ENCODE measurements at places on chromosomes 5 and 9.

GRCh38 chr5:123138774-123139173 lies 49.7 kb downstream of the PRDM6 start:
- no peak for DNase-seq
- no peaks in the 10 kb centered on the region for H3K4me1 ChIP-seq
- no peak overlapping the region for H3K4me3 ChIP-seq
- no peak overlapping the region for H3K27ac ChIP-seq

DNA sequence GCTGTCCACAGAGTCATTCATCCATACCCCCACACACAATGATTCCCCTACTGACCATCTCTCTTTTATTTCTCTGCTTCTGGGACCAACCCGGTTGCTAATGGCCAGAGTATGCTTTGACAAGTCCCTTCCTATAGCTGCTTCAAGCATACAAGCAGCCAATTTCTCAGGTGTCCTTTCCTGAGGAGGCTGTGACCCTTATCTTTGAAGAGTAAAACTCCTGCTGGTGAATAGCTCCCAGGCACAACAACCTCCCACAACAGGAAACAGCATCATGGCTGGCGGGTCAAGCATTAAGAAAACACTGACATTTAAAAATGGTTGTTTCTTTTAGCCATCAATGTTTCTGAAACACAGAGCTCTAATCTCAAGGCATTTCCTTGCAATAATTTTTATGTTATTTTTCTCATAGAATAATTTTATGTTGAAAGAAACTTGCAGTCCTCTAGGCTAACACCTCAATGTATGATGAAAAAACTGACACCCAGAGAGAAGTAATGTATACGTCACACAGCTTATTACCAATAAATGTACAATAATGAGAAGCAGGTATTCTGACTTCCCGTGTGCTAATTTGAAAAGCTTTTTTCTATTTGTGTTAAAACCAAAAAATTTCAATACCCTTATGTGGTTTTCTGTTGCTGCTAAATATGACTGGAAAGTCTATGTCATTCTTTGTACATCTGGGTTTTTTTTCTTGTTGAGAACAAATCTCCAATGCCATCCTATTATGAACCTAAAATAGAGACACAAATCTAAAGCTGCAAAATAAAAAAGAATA lies 7.5 kb upstream of the PAM start:
- peaks cover 12% of the 10 kb centered on the region for H3K4me1 ChIP-seq
- DNase-seq: no peak
- H3K4me3 ChIP-seq: no peak overlapping the region
- H3K36me3 ChIP-seq: no peaks in the 10 kb centered on the region
- no peak overlapping the region for H3K27ac ChIP-seq

GRCh38 chr5:17400724-17401469 lies 97.1 kb upstream of the TAF11L2 start:
- no peak for DNase-seq
- H3K27ac ChIP-seq: no peak overlapping the region
- H3K4me1 ChIP-seq: no peaks in the 10 kb centered on the region
- H3K36me3 ChIP-seq: no peaks in the 10 kb centered on the region

DNA sequence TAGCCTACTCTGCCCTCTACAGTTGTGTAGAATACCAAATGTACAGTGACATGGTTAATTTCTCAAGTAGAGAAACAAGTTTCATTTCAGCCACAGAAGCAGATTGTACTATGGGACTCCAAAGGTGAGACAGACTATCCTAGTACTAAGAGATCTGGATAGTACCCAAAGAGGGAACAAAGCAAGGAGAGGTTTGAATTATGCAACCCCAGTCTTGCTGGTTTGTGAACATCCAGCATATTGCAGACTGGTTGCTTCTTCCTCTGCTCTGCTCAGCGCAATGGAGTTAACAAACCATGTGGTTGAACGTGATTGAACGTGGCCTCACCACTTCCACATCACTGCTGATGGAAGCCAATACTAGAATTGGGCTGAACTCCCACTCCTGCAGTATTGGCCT lies 43.3 kb upstream of the ALDOB start:
- no peak overlapping the region for H3K27ac ChIP-seq
- peaks cover 59% of the 10 kb centered on the region for H3K27me3 ChIP-seq
- no peaks in the 10 kb centered on the region for H3K4me1 ChIP-seq
- DNase-seq: no peak

DNA sequence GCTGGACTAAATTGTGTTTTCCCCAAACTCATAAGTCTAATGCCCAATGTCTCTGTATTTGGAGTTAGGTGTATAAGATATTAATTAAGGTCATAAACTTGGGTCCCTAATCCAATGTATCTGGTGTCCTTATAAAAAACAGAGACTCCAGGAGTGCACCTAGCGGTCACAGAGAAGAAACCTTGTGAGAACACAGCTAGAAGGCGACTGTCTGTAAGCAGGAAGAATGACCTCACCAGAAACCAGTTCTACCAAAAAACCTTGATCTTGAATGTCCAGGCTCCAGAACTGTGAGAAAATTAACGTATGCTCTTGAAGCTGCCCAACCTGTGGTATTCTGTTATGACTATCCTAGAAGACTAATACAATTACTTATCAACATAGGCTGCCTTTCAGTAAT lies 591.7 kb upstream of the PTPRD start:
- no peak overlapping the region for H3K27ac ChIP-seq
- no peaks in the 10 kb centered on the region for H3K4me1 ChIP-seq

- H3K27ac ChIP-seq: no peak overlapping the region
- H3K27me3 ChIP-seq: peaks cover 10% of the 10 kb centered on the region
- no peaks in the 10 kb centered on the region for H3K36me3 ChIP-seq
- DNase-seq: no peak
Measured at GRCh38 chr9:109428854-109429253, 69.3 kb downstream of the PTPN3 start.

DNA sequence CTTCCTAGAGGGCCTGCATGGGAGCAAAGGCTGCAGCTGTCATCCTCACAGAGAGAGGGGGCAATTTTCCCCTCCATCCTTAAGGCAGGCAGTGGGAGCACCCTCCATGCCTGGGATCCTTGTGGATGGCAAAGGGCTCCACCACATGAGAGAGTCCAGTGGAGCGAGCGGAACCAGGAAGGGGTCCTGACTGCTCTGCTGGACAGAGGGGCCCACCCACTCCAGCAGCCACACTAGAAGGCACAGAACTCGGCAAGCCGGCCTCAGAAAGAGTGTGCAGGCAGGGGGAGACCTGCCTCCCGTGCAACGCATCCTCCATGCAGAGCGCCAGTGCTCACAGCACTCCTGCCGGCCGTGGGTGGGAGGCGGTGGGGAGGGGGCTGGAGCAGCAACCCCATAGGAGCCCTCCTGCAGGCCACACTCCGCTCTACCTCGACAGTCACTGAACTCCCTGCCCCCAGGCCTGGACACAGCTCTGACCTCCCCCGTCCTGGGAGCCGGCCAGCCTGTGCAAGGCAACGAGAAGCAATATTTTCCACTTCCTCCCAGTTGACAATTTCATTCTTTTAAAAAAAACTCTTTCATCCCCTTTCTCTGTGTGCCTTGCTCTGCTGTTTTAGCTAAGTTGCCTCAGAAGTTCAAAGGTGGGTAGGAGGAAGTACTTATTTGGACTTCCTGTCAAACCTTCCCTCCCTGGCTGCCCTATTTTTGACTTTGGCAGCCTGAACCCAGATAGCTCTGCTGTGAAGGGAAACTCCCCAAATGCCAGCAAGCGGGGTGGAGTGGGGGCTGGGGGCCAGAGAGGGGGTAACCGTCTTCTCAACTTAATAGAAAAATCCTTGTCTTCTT lies 5.3 kb upstream of the LCP2 start:
- H3K27me3 ChIP-seq: no peaks in the 10 kb centered on the region
- H3K36me3 ChIP-seq: peaks cover 5% of the 10 kb centered on the region
- peak overlapping the region; percentile 95 for H3K27ac ChIP-seq
- H3K4me1 ChIP-seq: peaks cover 93% of the 10 kb centered on the region
- DNase-seq: peak; percentile 60

- DNase-seq: peak; percentile 28
- H3K36me3 ChIP-seq: no peaks in the 10 kb centered on the region
- no peak overlapping the region for H3K4me3 ChIP-seq
- H3K27ac ChIP-seq: no peak overlapping the region
Measured at GRCh38 chr5:97231025-97231636, 48.1 kb upstream of the RIOK2 start.

- H3K27me3 ChIP-seq: no peaks in the 10 kb centered on the region
- DNase-seq: no peak
- H3K27ac ChIP-seq: peak overlapping the region; percentile 97
Measured at GRCh38 chr5:131396630-131397273, 132.9 kb downstream of the CDC42SE2 start.

- peak; percentile 16 for DNase-seq
- H3K4me1 ChIP-seq: peaks cover 84% of the 10 kb centered on the region
- H3K4me3 ChIP-seq: peak overlapping the region; percentile 97
- H3K27ac ChIP-seq: peak overlapping the region; percentile 99
- H3K27me3 ChIP-seq: no peaks in the 10 kb centered on the region
Measured at GRCh38 chr5:139565411-139566305, 4.5 kb downstream of the UBE2D2 start.

- no peak for DNase-seq
- peak overlapping the region; percentile 64 for H3K27ac ChIP-seq
- peaks cover 37% of the 10 kb centered on the region for H3K4me1 ChIP-seq
- H3K4me3 ChIP-seq: no peak overlapping the region
Measured at GRCh38 chr9:33860200-33860871, 43.4 kb downstream of the UBE2R2 start.

DNA sequence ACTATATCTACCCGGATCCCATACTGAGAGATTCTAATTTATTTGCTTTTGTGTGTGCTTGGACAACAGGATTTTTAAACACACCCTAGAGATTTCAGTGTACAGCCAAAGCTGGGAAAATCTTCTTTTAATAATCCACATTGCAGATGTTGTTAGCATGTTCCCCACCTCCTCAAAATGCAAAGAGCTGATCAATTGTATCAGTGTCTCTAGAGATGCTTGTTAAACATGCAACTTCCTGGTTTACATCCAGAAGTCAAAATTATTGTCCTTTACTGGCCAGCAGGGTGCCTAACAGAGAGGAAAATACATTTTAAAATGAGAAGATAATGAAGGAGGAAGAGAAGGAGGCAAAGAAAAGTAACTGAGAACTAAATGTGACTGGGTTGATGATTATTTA lies 793.3 kb downstream of the SEMA5A start:
- no peaks in the 10 kb centered on the region for H3K36me3 ChIP-seq
- no peak for DNase-seq
- no peak overlapping the region for H3K4me3 ChIP-seq
- no peak overlapping the region for H3K27ac ChIP-seq

- DNase-seq: no peak
- no peaks in the 10 kb centered on the region for H3K27me3 ChIP-seq
- H3K4me1 ChIP-seq: no peaks in the 10 kb centered on the region
- no peak overlapping the region for H3K4me3 ChIP-seq
- no peaks in the 10 kb centered on the region for H3K36me3 ChIP-seq
- H3K27ac ChIP-seq: no peak overlapping the region
Measured at GRCh38 chr9:131297903-131298302, 8.4 kb downstream of the PLPP7 start.

DNA sequence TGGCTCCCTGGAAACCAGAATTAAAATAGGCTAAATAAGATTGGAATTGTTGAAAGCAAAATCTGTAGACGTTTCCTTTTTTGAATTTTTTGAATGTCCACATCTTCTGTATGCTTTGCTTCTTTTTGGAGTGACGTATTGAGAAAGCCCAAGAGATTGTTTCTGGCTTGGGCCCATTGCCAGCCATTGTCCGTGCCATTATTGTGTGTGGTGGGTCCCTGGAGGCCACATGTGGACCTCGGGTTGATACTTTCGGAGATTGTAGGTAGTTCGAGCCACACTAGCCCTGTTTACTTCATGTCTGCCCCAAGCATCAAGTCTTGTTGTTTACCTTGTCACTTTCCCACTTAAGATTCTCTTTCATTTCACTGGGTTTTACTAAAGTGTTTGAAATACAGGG lies 106.0 kb downstream of the PALM2AKAP2 start:
- no peaks in the 10 kb centered on the region for H3K27me3 ChIP-seq
- H3K36me3 ChIP-seq: peaks cover 3% of the 10 kb centered on the region
- peaks cover 82% of the 10 kb centered on the region for H3K4me1 ChIP-seq
- peak overlapping the region; percentile 67 for H3K4me3 ChIP-seq
- DNase-seq: no peak

DNA sequence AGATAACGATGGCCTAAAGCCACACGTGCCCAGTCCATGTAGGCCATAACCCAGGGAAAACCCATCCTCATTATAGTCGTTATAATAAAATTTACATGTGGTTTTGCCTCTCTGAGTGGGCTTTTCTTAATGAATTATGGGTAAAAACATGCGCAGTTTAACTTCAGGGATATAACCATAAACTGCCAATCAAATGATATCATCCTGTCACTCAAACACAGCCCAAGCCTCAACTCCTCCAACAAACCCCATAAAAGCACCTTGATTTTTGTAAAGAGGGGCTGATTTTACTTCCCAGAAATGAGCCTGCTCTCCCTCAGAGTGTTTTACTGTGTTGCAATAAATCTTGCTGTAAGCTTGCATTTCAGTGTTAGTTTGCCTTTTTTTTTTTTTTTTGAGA lies 15.8 kb upstream of the SETX start:
- no peaks in the 10 kb centered on the region for H3K27me3 ChIP-seq
- no peak for DNase-seq
- no peak overlapping the region for H3K4me3 ChIP-seq
- H3K27ac ChIP-seq: no peak overlapping the region
- peaks cover 4% of the 10 kb centered on the region for H3K36me3 ChIP-seq

- H3K4me1 ChIP-seq: peaks cover 49% of the 10 kb centered on the region
- peak overlapping the region; percentile 99 for H3K4me3 ChIP-seq
- no peak for DNase-seq
- no peaks in the 10 kb centered on the region for H3K27me3 ChIP-seq
- H3K27ac ChIP-seq: peak overlapping the region; percentile 100
Measured at GRCh38 chr9:127904561-127905003, 5.2 kb upstream of the ST6GALNAC6 start.

DNA sequence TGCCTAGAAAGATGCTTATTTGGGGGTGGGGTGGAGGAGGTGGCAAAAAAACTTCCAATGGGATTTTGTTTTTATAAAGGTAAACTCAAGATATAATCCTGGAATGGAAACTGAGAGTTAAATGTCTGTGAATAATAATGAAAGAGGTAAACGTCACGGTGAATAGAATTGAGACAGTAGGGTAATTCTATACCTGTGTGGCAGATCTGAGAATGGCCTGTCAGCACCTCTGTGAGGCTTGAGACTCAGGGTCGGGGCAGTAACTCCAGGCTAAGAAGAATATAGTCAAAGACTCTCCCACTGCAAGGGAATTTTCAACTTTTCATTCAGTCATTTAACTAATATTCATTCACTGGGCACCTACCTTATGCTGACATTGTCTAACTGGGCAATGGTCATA lies 581.2 kb upstream of the ZNF608 start:
- H3K36me3 ChIP-seq: no peaks in the 10 kb centered on the region
- H3K4me3 ChIP-seq: no peak overlapping the region
- H3K4me1 ChIP-seq: no peaks in the 10 kb centered on the region
- no peaks in the 10 kb centered on the region for H3K27me3 ChIP-seq
- H3K27ac ChIP-seq: no peak overlapping the region
- no peak for DNase-seq

- no peaks in the 10 kb centered on the region for H3K36me3 ChIP-seq
- H3K27ac ChIP-seq: no peak overlapping the region
- H3K4me1 ChIP-seq: no peaks in the 10 kb centered on the region
- no peak overlapping the region for H3K4me3 ChIP-seq
- no peak for DNase-seq
Measured at GRCh38 chr5:123800640-123801039, 288.7 kb downstream of the CSNK1G3 start.

- H3K4me3 ChIP-seq: peak within 1 kb of the TSS; percentile 95
- peak; percentile 69 for DNase-seq
- peaks cover 2% of the 10 kb centered on the region for H3K36me3 ChIP-seq
- no peaks in the 10 kb centered on the region for H3K27me3 ChIP-seq
Measured at GRCh38 chr5:175657593-175658271, at the start of gene HRH2. HRH2 (plus strand) TSS chr5:175658071; CDS start chr5:175683234, 25,163 bp downstream.
